CD4-positive, alpha-beta T cell treated with Interleukin-21 for 1 hour (primary cell): ENCODE measurements at places on chromosomes 2 and 18.

GRCh38 chr2:102424754-102425153, 1.8 kb downstream of the IL18RAP start:
- DNase-seq, result no peak

DNA sequence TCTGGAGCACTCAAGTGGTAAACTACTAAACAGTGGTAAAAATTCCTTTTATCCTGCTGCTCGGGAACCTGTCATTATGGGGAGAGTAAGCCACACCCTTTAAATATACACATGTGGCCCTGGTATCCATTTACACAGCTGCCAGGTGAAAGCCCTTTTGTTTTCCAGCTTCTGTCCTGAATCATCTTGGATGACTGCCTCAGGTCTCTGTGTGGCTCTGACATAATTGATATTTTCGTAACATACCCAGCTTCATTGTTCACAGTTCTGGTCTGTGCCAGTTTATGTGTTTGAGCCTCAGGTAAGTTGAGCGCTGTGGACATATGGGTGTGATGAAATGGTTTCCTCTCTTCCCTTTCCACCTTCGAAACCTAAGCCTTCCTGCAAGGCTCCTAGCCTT, 15.7 kb upstream of the TTC39C start:
- no peak for DNase-seq

DNA sequence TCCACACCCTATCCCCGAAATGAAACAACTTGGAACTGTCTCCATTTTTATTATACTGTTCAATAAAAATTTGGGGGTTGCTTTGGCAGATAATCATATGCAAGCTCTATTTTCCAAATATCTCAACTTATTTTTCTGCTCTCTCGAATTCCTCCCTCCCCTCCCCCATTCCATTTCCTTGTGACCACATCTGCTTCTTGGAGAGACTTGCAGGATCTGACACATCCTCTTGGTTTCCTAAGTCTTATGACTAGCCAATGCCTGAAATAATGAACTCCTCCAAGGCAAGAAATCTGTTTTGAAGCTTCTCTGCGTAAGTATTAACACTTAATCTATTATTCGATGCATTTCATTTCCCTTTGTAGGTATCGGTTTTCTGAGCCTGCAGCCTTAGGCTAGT, 16.1 kb downstream of the TGIF1 start:
- no peak for DNase-seq

DNA sequence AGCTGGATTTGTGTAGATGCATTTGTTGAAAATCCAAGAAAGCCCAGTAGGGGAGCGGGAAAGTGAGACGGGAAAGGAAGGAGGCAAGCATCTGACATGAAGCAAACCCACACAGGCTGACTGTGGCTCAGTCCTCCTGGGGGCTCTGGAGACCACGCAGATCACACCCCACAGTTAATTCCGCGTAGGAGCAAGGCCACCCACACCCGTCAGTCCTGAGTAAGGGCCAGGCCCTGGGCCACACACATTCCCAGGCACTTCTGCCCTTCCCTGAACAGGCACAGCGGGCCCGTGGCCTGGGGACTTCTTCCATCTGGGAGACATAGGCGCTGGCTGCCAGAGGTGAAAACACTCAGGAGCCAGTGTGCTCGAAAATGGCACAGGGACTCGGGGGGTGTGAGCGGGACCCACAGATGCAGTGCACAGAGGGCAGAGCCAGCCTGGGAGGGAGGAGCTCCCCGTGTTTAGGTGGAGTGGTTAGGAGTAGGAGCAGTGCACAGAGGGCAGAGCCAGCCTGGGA, 19.4 kb upstream of the PRLH start:
- DNase-seq, result no peak

- DNase-seq, result no peak
Observed at GRCh38 chr2:46073540-46074046, 223.6 kb upstream of the EPAS1 start.

DNA sequence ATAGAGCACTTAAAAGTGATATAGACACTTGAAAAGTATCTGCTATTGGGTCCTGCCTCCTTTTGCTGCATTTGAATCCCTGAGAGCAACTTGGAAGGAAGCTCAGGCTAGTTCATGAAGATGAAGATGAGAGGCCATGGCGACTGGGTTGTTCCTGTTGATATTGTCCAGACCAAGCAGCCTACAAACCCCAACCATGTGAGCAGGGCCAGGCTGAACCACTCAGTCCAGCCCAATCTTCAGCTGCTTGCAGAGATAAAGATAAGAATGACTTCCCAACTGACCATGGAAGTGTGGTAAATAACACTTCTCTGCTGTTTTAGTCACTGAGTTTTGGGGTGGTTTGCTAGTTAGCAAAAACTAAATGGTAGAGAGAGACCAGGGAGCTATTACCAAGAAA, 417.6 kb downstream of the SOX11 start:
- DNase-seq, result no peak

DNA sequence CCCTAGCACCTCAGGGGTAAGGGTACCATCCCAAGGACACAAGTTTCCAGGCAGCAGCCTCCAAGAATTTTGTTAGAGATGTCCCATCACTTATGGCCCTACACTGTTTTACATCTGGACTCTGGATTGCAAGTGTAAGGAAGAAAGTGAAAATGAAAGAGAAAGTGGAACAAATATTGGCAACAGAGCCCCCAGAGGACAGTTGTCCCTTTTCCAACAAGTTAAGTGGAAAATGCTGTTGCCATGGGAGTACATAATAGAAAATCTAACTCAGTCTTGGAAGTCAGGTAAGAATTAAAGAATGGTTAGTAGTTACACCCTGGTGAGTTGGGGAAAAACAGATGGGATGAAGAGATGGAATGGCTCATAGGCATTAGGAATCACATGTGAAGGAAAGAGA, 50.6 kb downstream of the TTC21B start:
- DNase-seq, result peak; percentile 36

- DNase-seq, result no peak
Observed at GRCh38 chr2:107730898-107731297, 95.8 kb upstream of the RGPD4 start.

DNA sequence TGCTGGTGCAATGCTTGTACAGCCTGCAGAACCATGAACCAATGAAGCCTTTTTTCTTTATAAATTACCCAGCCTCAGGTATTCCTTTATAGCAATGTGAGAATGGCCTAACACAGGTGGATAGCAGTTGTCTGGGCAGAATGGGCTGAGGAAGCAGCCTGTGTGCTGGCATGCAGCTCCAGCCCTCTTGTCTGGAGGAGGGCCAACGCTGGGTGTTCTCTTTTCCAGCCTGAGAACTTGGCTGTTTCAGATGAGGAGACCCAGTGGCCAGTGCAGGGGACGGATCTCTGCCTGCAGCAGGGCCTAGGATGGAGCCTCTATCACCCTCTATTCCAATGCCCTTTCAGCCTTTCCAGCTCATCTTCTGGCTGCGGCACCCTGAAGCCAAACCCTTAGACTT, 58.8 kb downstream of the CTIF start:
- no peak for DNase-seq

DNA sequence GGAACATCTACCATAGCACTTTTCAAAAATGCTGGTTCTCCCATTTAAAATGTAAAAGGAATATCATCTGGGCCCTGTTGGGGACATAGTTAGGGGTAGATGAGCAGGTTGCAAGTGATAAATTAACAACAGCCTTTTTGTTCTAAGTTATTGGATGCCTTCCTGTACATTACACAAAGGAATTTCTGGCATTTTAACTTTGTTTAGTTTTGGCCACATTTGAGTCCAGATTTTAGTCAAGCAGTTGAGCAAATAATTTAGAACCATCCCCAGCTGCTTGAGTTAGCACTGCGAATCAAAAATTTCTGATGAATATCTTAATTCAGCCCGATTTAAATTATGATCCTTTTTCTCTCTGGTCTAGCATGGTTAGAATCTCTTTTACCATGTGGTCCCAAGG, 124.4 kb downstream of the TTC27 start:
- no peak for DNase-seq

GRCh38 chr2:34570266-34570872, 971.3 kb upstream of the FAM98A start:
- DNase-seq, result no peak

DNA sequence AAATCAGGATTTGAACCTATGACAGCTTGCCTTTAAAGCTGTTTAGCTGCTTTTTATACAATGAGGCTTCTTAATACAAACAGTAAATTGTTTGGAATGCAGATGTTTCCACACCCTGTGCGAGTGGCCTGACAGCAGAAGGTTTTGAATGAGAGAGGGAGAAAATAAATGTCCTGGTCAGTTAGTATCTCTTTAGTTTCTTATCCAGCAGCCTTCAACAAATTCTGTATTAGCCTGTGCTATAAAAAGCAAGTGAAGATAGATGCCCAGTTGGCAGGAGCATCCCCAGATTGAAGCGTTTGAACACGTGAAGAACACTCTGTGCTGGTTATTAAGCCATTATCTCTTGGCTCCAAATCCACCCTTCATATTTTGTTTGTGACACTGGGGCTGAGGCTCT, 70.6 kb downstream of the CERS6 start:
- DNase-seq, result no peak

DNA sequence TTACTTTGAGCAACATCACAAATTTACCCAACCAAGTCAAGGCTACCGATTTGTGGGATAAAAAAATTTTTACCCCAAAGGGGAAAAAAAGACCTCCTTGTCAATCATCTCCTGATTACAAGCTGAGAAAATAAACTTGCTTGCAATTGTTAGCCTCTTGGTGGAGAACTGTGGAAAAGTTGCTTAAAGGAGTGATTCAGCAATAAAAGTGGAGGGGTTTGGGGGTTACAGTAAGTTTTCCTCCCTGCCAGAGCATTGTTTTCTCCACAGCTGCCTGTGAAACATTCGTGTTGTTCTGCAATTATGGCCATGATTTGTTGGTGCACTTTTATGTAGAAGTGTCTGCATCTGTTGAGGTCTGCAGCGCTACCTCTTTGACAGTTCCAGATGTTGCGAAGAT, 82.6 kb downstream of the EN1 start:
- no peak for DNase-seq

GRCh38 chr2:195486987-195487644, 169.9 kb upstream of the SLC39A10 start:
- DNase-seq, result peak; percentile 26

DNA sequence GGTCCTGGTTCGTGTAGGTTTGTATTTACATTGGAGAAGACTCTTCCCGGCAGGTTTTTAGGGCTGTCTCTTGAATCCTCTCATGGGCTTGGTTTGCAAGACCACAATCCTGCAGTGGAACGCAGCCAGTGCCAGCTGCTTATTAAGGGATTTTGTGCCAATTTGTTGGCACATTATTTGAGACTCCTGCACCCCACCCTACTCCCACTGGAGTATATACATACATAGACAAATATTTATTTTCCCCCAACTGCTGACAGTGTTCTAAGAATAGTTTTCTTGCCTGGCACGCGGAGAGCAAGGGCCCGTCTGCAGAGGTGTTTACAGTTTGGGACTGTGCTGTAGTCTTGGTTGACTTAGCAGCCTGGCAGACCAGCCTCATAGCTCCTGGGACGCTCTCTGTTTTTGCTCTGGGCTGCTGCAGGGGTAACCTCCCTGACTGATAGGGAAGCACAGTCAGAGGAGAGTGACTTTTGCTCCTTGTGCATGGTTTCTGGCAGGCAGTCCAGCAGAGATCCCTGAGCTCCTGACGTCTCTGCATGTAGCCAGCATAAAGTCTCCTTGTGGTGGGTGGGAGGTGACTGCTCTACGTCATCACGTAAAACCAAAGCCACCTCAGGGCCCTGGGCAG, 1.9 kb downstream of the LDLRAD4 start:
- DNase-seq, result no peak

DNA sequence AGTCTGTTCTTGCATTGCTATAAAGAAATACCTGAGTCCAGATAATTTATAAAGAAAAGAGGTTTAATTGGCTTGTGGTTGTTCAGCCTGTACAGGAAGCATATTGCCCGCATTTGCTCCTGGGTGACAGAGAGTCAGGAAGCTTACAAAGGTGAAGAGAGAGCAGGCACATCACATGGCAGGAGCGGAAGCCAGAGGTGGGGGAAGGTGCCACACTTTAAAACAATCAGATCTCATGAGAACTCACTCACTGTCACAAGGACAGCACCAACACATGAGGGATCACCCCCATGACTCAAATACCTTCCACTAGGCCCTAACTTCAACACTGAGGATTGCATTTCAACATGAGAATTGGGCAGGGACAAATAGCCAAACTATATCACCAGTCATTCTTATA, 124.8 kb upstream of the COL5A2 start:
- peak; percentile 58 for DNase-seq

- DNase-seq, result no peak
Observed at GRCh38 chr2:9110346-9110884, 96.2 kb upstream of the ASAP2 start.

DNA sequence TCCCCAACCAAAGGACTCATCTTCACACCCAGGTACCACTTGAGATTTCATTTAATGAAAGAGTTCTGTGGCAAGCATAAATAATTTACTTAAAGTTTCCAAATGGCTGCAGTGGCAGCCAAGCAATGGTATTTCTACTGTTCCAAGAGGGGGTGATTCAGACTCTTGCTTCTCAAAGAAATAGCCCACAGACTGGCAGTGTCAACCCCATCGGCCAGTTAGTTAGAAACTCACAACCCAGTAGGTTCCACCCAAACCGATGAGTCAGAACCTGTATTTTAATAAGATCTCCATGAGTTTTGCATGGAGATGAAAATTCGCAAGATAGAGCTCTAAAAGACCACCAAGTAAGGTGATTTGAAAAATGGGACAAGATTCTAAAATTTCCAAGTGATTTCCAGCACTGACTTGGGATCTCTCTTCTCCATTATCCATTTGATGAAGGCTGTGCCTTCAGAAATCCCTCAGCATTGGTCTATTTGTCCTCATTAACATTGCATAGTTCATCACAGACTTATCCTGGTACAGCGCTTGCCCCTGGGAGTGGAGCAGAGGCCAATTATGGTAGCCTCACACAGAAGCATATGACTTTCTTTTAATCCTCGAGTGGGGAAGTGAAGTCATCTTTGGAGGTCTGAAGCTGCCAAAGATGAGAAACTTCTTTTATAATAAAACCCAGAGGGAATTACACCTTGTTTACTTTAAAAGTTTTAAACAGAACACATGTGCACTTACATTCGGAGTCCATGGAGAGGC, 361.4 kb upstream of the ID2 start:
- DNase-seq, result no peak

GRCh38 chr2:26033270-26033817, 540 bp upstream of the RAB10 start:
- no peak for DNase-seq

DNA sequence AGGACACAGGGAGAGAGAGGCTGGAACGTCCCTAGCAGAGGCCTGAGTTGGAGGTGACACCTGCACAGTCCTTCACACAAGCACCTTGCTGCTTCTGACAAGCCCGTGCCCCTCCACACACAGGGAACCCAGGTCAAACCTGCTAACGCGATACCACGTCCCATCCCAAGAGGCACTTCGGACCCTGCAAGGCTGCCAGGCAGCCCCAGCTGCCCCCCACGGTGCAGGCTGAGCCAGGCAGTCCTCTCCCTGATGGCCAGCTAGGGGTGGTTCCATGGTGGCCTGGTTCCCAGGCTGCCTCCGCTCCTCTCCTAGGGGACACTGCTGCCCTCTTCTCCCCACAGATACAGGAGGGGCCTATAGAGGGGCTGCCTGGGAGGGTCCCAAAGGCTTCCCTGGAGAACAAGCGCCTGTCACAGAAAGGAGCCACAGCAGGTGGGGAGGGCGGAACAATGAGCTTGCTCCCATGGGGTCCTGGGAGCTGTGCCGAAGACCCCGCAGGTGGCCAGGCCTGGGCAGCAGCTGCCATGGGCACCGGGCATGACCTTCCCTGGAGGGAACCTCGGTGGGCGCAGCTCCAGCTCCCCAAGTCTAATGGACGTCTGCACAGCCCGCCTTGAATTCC, 434.2 kb upstream of the MYT1L start:
- no peak for DNase-seq
